ENCODE measurements at places on chromosomes 3 and 15.

- no peak for DNase-seq
These were observed 6.8 kb downstream of the ARPP21 start for GRCh38 chr3:35646081-35646480.

- no peak for DNase-seq
These were observed 81.5 kb downstream of the BBX start for GRCh38 chr3:107604057-107604822.

DNA sequence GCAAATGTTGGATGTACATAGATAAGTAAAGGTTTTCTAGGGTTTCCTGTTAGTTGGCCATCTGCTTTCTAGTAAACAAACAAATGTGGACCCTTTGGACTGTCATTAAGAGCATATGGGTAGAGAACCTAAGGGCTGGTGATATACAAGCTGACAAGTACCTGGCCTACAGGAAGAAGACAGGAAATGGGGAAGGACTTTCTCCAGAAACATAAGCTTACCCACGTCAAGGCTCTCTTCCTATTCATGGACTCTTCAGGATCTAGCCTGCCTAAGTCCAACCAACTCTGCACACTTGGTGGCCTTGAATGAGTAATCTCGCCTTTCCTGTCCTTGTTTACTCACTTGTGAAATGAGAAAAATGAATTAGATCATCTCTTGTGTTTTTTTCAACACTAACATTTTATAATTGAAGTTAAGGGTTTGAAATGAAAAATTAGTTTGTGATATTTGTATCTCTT, 22.2 kb upstream of the GOLIM4 start:
- no peak for DNase-seq

DNA sequence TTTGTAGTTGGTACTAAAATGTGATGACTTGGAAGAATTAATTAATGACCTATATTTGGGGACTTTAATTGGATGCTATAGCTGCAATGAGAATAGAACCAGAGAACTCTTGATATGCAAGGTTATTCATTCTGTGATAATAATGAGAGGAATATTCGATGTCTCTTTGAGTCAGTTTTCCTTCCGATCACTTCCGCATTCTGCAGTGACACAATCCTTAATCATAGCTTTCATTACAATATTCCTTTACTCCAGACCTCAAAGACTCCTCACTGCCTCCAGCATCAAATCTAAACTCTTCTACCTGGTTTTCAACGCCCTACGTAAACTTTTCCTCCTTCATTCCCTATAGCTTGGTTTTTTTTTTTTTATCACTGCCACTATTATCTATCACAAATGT, 21.6 kb downstream of the B3GNT5 start:
- no peak for DNase-seq

GRCh38 chr3:197082871-197083270, 53.3 kb upstream of the MELTF start:
- no peak for DNase-seq
